Effector memory CD8-positive, alpha-beta T cell (primary cell): ENCODE measurements at places on chromosomes 2 and 18.

DNA sequence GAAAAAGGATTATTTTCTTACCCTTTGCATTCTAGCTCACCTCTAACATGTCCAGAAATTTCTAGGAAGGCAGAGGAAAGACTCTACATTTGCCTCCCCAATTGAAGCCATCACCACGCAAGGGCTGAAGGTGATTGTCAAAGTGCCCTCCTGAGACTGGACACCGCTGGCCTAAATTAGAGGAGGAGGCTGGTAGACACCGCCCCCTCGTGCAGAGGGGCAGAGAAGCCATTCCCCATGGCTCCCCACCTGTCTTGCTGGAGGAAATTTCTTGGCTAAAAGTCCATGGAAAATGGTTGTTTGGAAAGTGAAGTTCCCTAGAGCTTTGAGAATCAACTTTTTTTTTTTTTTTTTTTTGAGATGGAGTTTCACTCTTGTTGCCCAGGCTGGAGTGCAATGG, 31.3 kb upstream of the CREB1 start:
- peaks cover 2% of the 10 kb centered on the region for H3K27me3 ChIP-seq
- no peak for DNase-seq
- peaks cover 4% of the 10 kb centered on the region for H3K4me1 ChIP-seq
- H3K36me3 ChIP-seq, result no peaks in the 10 kb centered on the region
- peak overlapping the region; percentile 52 for H3K27ac ChIP-seq

- H3K36me3 ChIP-seq, result peaks cover 3% of the 10 kb centered on the region
- no peaks in the 10 kb centered on the region for H3K27me3 ChIP-seq
- no peak overlapping the region for H3K4me3 ChIP-seq
- no peak for DNase-seq
Measured at GRCh38 chr2:45713136-45713535, 61.7 kb downstream of the PRKCE start.

GRCh38 chr2:133790711-133791110, 222.4 kb upstream of the NCKAP5 start:
- H3K4me3 ChIP-seq, result no peak overlapping the region
- no peaks in the 10 kb centered on the region for H3K36me3 ChIP-seq
- peaks cover 16% of the 10 kb centered on the region for H3K27me3 ChIP-seq
- H3K27ac ChIP-seq, result no peak overlapping the region
- no peak for DNase-seq

GRCh38 chr2:130975729-130976128, 117.5 kb downstream of the FAM168B start:
- H3K4me3 ChIP-seq, result no peak overlapping the region
- no peak for DNase-seq
- peaks cover 14% of the 10 kb centered on the region for H3K4me1 ChIP-seq

- DNase-seq, result no peak
- no peaks in the 10 kb centered on the region for H3K36me3 ChIP-seq
- H3K4me3 ChIP-seq, result no peak overlapping the region
- H3K4me1 ChIP-seq, result no peaks in the 10 kb centered on the region
Measured at GRCh38 chr2:229410264-229410663, 139.2 kb upstream of the PID1 start.

DNA sequence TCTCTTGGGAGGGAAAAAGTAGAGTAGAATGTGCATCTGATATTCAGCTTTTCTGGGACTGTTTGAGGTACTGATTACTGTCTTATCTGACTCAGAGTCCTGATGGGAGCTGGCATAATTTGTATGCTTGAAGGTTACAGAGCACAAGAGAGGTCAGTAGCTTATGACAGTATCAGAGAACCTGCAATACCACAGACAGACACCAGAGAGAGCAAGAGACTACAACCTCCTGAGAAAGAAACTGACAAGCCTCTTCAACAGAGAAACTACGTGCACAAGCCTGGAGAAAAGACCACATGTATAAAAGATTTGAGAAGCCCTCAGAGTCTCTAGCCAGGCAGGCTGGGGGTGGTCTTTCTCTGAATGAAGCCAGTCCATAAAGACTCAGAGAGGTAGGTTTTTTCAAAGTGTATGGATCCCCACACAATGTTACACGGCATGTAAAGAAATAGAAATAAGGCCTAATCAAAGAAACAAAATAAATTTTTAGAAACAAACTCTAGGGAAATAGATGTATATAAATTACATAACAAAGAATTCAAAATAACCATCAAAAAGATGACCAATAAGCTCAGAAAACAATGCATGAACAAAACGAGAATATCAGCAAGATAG, 568.3 kb downstream of the LRRTM4 start:
- no peak for DNase-seq
- no peak overlapping the region for H3K27ac ChIP-seq

GRCh38 chr2:240322231-240322955, 113.1 kb upstream of the GPC1 start:
- peaks cover 20% of the 10 kb centered on the region for H3K27me3 ChIP-seq
- no peaks in the 10 kb centered on the region for H3K4me1 ChIP-seq
- DNase-seq, result no peak
- H3K36me3 ChIP-seq, result no peaks in the 10 kb centered on the region

GRCh38 chr2:10844097-10844496, 31.5 kb upstream of the PDIA6 start:
- peaks cover 34% of the 10 kb centered on the region for H3K27me3 ChIP-seq
- H3K4me1 ChIP-seq, result no peaks in the 10 kb centered on the region
- no peak for DNase-seq
- H3K27ac ChIP-seq, result no peak overlapping the region
- no peak overlapping the region for H3K4me3 ChIP-seq

- no peaks in the 10 kb centered on the region for H3K36me3 ChIP-seq
- no peaks in the 10 kb centered on the region for H3K27me3 ChIP-seq
- no peak overlapping the region for H3K27ac ChIP-seq
- H3K4me1 ChIP-seq, result no peaks in the 10 kb centered on the region
Measured at GRCh38 chr2:163670929-163671328, 64.9 kb downstream of the FIGN start.

- peaks cover 3% of the 10 kb centered on the region for H3K36me3 ChIP-seq
- H3K4me1 ChIP-seq, result no peaks in the 10 kb centered on the region
- no peak for DNase-seq
- no peaks in the 10 kb centered on the region for H3K27me3 ChIP-seq
Measured at GRCh38 chr2:205405194-205405593, 277.1 kb upstream of the NRP2 start.

DNA sequence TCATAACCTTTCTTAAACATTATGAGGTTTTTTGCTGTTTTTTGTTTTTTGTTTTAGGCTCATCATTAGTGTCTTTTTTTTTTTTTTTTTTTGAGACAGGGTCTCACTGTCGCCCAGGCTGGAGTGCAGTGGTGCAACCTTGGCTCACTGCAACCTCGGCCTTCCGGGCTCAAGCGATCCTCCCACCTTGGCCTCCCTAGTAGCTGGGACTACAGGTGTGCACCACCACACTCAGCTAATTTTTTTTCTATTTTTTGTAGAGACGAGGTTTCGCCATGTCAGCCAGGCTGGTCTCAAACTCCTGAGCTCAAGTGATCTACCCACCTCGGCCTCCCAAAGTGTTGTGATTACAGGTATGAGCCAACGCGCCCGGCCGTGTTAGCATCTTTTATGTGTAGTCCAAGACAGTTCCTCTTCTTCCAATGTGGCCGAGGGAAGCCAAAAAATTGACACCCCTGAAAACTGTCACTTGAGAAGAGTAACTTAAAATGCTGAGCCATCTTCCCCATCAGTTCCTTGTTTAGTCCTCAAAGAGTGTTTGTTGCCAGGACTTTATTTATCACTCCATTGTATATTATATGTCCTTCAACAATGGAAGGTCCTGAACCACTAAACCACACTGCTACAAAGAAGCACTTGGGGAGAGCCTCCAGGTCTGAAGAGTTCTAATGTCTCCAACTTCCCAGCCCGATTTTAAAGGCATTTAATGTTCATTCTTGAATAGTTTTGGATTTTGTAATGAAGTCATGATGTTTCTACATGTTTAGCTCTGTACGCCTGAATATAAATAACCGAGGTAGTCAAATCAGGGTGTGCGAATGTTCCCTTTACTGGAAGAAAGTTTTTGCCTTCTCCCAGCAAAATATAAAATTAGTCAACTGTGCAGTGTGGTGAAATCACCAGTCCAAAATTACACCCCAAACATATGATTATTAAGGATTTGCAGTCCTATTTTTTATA, 26.4 kb downstream of the ZNF516 start:
- H3K4me3 ChIP-seq, result peak overlapping the region; percentile 54
- H3K27me3 ChIP-seq, result peaks cover 24% of the 10 kb centered on the region
- H3K27ac ChIP-seq, result peak overlapping the region; percentile 84
- H3K4me1 ChIP-seq, result peaks cover 25% of the 10 kb centered on the region

GRCh38 chr2:151720521-151720920, 13.8 kb downstream of the NEB start:
- peaks cover 9% of the 10 kb centered on the region for H3K27me3 ChIP-seq
- H3K27ac ChIP-seq, result no peak overlapping the region
- no peaks in the 10 kb centered on the region for H3K4me1 ChIP-seq
- H3K4me3 ChIP-seq, result no peak overlapping the region
- no peak for DNase-seq
- no peaks in the 10 kb centered on the region for H3K36me3 ChIP-seq

DNA sequence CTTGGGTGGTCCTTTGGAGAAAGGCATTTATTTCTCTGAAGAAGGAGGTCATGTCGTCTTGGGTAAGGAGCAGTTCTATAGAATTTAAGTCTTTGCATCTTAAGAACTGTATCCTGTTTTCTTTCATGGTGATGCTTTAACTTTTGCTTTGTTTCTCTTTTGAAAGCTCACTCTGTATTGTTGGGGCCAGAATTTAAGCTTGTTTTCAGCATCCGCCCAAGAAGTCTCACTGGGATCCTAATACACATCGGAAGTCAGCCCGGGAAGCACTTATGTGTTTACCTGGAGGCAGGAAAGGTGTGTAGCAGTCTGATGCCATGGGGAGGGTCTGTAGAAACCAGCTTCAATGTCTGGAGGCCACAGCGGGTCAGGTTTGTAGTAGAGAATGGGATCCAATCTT, 64.7 kb upstream of the TTC39C start:
- no peaks in the 10 kb centered on the region for H3K27me3 ChIP-seq
- H3K27ac ChIP-seq, result no peak overlapping the region
- no peak overlapping the region for H3K4me3 ChIP-seq
- no peaks in the 10 kb centered on the region for H3K36me3 ChIP-seq
- DNase-seq, result no peak

GRCh38 chr2:174326161-174327020, 8.4 kb upstream of the SP9 start:
- no peak overlapping the region for H3K27ac ChIP-seq
- H3K4me3 ChIP-seq, result peak overlapping the region; percentile 81
- H3K36me3 ChIP-seq, result peaks cover 17% of the 10 kb centered on the region
- H3K4me1 ChIP-seq, result peaks cover 22% of the 10 kb centered on the region
- peak; percentile 16 for DNase-seq

GRCh38 chr2:237616734-237617586, 10.4 kb upstream of the LRRFIP1 start:
- H3K4me1 ChIP-seq, result peaks cover 4% of the 10 kb centered on the region
- H3K27me3 ChIP-seq, result no peaks in the 10 kb centered on the region
- no peak for DNase-seq
- no peak overlapping the region for H3K27ac ChIP-seq
- H3K4me3 ChIP-seq, result no peak overlapping the region

DNA sequence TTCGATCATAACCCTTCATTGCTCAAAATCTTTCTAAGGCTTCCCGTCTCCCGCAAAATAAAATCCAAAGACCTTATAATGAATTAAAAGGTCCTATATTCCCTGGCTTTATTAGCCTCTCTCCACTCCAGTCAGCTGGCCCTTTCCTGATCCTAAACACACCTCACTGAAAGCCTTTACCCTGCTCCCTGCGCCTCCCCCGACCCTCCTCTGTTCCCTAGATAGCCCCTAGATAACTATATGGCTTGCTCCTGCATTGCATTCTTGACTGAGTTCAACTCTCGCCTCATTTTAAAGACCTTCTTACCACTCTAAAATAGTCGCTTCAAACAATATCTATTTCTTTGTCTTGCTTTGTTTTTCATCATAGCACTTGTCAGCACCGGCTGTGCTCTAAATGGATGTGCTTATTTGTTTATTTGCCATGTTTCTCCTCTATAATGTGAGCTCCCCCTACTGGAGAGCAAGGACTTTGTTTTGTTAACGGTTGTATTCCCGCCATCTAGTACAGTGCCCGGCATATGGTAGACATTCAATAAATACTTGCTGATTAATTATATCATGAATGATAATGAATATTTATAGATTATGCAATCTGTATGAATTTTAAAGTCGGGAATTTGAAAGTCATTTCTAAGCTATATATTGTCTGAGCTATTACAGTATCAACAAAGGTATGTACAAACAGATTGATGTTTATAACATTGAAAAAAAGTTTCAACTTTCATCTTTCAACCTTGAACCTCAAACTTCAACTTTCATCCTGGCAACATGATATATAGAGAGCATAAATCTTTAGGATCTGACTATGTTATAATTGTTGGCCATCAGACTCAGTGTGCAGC, 32.4 kb upstream of the VIT start:
- H3K36me3 ChIP-seq, result no peaks in the 10 kb centered on the region
- H3K4me3 ChIP-seq, result no peak overlapping the region
- DNase-seq, result peak; percentile 6
- H3K27me3 ChIP-seq, result peaks cover 12% of the 10 kb centered on the region
- no peak overlapping the region for H3K27ac ChIP-seq

- H3K27ac ChIP-seq, result no peak overlapping the region
- H3K27me3 ChIP-seq, result peaks cover 17% of the 10 kb centered on the region
- no peak for DNase-seq
- H3K4me1 ChIP-seq, result no peaks in the 10 kb centered on the region
- H3K36me3 ChIP-seq, result no peaks in the 10 kb centered on the region
Measured at GRCh38 chr2:118747066-118747465, 100.4 kb downstream of the EN1 start.

- H3K27ac ChIP-seq, result no peak overlapping the region
- H3K27me3 ChIP-seq, result peaks cover 91% of the 10 kb centered on the region
- no peak for DNase-seq
- no peaks in the 10 kb centered on the region for H3K36me3 ChIP-seq
- H3K4me1 ChIP-seq, result peaks cover 14% of the 10 kb centered on the region
Measured at GRCh38 chr2:215435280-215435869, 493 bp downstream of the FN1 start.

GRCh38 chr2:112162956-112163355, 24.8 kb downstream of the FBLN7 start:
- H3K36me3 ChIP-seq, result peaks cover 4% of the 10 kb centered on the region
- H3K27ac ChIP-seq, result no peak overlapping the region
- H3K4me3 ChIP-seq, result no peak overlapping the region

GRCh38 chr2:227536445-227536844, 62.2 kb upstream of the SCYGR2 start:
- peaks cover 64% of the 10 kb centered on the region for H3K36me3 ChIP-seq
- peaks cover 4% of the 10 kb centered on the region for H3K4me1 ChIP-seq
- no peak overlapping the region for H3K27ac ChIP-seq
- H3K27me3 ChIP-seq, result no peaks in the 10 kb centered on the region
- DNase-seq, result no peak
